ENCODE measurements at places on chromosomes 12 and 14. TPM values are rescaled to one million over a fixed set of nuclear protein-coding genes. Genes with fewer than 3 reads are reported as not detected.

Gene RPGRIP1
- not detected for total RNA-seq

Gene OR4K17
- not detected for total RNA-seq

Gene E2F7
- total RNA-seq = 36.3 TPM

Gene ADAMTS20
- total RNA-seq = not detected

Gene RNFT2
- 6.0 TPM for total RNA-seq

Gene AMN
- not detected for total RNA-seq

Gene TRPV4
- 1.7 TPM for total RNA-seq

Gene PTCSC3
- not detected for total RNA-seq

Gene MYF5
- not detected for total RNA-seq

Gene JDP2
- total RNA-seq = 3.3 TPM

Gene PCBP2
- 396 TPM for total RNA-seq
